ENCODE measurements at places on chromosomes 7 and 10. TPM values are rescaled to one million over a fixed set of nuclear protein-coding genes. Genes with fewer than 3 reads are reported as not detected.

GRCh38 chr7:130207642-130208041 lies at the start of gene SSMEM1:
SSMEM1 (plus strand) TSS chr7:130207860; CDS start chr7:130207911, 51 bp downstream.
- DNase-seq = no peak

GRCh38 chr10:84453303-84453702 lies 124.9 kb downstream of the CCSER2 start:
- no peak for DNase-seq

DNA sequence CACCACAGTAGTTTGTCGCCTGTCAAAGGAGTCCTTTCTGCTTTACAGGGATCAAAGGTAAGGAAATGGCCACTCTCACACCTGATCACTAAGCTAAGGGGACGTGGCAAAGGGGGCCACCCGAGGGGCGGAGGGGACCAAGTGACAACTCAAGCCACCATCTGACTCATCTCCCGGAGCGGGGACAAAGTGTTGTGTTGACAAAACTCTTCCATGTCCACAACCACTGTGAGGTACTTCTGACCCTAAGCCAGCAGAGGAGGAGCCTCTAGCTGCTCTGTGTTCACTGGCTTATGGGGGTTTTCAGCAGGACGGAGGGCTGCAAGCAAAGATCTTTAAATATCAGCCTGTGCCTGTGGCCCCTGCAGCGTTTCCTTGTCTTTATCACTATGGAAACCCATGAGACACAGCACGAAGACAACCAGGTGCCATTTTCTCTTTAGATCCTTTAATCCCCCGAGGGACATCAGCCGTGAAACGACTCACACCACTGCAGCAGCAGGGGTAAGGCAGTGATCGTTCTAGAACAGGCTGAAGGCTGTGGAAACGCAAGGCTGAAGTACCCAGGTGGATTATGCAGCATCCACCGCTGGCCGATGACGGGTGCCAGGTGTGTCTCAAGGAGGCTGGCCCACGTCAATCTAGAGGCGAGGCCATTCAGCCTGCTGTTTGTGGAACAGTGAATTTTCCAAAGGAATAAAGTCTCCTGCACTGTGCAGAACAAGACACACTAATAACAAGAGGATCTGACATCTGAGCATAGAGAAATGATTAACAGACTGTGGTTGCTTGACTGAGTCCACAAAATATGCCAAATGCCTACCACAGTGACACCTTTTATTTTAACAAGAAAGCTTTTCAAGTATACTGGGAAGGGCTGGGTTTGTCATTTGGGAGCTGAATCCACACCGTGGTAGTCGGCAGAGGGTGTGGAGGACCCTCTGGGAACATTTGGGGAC lies 26.6 kb upstream of the DDC start:
- no peak for DNase-seq

DNA sequence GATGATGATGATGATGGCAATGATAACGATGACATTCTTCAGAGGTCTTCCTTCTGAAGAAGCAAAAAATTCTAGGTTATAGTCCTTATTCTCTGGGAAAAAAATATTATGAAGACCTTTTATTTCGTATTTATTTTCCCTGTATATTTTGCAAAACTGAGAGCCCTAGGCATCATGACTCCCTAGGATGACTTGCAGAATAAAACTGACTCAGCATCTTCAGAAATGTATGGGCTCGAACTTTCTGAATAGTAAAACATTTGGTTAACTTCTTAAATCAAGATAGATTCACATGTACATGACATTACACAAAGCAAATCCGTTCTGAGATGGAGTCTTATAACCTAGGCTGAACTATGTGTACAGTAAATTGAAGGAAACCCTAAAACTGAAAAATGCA lies 29.4 kb downstream of the DKK1 start:
- DNase-seq = no peak

- no peak for DNase-seq
Observed at GRCh38 chr10:44326474-44327030, 58.3 kb downstream of the CXCL12 start.

DNA sequence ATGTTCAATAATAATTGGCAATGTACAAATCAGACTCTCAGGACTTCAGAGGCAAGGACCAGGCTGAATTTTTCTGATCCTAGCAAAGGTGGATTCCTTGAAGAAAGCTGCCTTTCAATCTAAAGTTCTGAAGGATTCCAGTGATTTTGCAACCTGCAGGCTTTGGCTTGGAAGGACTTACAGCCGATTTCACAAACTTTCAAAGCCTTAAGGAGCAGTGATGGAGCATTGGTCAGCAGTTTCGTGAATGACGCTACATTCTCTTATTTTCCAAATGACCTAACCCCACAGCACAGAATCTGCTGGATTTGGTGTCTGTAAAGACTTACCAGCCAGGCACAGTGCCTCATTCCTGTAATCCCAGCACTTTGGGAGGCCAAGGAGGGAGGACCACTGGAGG lies 167.5 kb downstream of the ARHGAP12 start:
- DNase-seq = no peak

- no peak for DNase-seq
Observed at GRCh38 chr10:132921818-132922807, 20.3 kb downstream of the CFAP46 start.

DNA sequence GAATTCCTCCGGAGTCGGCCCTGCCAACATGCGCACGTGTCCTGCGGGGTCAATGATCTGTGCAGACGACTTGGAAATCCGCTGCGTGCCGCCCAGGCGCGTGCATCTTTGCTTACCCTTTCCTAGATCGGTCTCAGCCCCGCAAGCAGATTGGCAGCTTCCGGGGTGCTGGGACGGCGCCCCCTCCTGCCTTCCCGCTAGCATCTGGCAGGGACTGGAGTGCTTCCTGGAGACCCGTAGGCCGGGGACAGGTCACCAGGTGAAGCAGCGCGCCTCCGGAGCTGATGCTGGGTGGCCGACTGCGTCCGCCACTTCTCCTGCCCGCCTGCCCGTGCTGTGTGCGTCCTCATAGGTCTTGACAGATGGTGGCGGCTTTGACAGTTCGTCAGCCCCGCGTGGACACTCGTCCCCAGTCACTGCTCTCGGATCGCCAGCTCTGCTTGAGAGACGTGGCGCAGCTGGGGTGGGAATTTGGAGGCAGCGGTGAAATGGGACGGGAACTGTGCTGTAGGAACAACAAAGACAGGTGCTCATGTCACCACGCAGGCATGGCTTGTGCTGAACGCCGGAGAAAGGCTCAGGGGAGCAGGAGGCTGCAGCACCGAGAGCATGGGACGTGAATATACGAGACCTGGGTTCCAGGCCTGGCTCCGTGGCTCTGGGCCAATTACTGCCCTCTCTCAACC lies 21.9 kb upstream of the KCNK18 start:
- no peak for DNase-seq

CCL24 gene
- not detected for polyA plus RNA-seq

Data from right renal pelvis (tissue), 4 donors.